Activated CD4-positive, alpha-beta T cell treated with anti-CD3 and anti-CD28 coated beads, Interleukin-2, amount 50 U/mL, for 24 hours (primary cell): ENCODE measurements at places on chromosomes 13 and 19.

DNA sequence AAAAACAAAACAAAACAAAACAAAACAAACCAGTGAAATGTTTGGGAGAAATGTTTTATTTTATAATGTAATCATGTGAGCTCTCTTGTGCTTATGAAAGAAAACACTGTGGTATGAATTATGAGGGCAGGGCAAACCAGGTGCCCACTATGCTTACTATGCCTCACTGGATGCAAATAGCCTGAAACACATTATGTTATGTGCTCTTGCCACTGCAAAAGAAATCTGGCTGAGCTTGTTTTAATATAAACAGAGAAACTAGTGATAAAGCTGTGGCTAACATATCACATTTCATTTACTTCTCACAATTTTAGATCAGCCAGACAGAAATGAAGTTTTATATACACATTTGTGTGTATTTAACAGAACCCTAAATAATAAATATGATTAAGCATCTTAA, 8.7 kb upstream of the NBEA start:
- no peak for DNase-seq

DNA sequence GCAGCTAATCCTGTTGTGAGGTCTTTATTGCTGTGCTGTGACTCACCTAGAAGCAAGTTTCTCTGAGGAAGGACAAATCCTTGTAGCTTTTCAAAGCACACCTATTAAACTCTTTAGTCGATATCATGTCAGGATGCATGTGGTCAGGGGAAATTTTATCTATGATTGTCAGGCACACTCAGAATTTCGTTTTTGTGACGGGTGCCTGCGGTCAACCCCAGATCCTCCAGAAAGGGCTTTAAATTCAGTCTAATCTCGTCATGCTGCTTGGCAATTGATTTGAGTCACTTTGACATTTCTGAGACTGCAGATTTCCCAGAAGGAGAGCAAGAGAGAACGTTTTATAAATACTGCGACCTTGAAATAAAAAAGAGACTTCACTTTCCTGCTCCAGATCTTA, 316.9 kb downstream of the FGF9 start:
- no peak for DNase-seq

DNA sequence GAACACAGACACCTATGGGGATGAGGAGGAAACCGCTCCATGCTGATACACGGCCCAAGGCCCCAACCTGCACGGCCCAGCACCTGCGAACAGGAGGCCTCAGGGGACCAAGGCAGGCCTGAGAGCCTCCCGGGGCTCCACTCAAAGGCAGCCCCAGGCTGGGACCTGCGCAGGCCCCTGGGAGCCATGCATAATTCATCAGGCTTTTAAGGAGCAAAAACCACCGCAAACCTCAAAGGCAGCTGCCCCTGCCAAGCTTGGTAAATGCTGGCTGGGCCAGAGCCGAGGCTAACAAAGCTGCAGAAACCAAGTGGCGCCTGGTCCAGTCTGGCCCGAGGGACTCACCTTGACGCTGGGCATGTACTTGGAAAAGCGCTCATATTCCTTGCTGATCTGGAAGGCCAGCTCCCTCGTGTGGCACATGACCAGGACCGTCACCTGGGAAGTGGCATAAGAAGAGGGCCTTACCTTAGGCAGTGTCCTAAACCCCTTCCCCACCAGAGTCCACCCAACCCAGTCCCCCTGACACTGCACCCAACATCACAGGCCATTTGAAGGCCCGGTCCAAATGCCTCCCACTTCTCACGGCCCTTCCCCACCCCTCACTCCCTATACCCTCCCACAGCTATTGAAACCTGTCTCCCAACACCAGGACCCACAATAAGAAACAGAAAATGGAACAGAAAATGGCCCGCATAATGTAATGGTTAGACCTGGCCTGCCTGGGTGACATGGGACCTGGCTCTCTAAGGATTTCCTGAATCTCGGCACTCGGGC, 7.8 kb downstream of the DDX39A start:
- no peak for DNase-seq

DNA sequence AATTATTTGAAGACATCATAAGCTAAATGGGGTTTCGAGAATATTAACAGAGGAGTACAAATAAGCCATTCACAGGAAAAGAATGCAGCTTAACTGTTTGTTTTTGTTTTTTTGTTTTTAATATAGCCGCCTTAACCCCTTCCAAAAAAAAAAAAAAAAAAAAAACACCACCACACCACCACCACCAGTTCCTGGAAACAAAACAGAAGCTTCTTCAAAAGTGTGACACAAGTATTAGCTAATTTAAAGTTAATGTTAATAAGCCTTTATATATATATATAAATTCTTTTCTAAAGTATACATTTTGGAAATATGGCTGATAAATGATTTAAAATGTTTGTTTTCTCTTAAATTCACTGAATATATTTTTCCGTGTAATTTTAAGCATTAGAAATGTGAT, 1.4 kb downstream of the RAP2A start:
- no peak for DNase-seq

DNA sequence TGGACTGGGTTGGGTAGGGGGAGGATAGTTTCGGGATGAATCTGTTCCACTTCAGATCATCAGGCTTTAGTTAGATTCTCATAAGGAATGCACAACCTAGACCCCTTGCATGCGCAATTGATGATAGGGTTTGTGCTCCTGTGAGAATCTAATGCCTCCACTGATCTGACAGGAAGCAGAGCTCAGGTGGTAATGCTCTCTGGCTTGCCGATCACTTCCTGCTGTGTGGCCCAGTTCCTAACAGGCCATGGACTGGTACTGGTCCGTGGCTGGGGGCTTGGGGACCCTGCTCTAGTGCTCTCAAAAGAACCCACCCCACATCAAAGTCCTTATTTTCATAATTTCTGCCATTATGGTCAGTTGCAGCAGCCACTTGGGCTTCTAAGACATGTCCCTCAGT, 30.1 kb downstream of the DNAJC3 start:
- DNase-seq = no peak

- no peak for DNase-seq
Observed at GRCh38 chr19:51323481-51324166, 12.2 kb downstream of the IGLON5 start.

GRCh38 chr13:26485786-26486185, 71.7 kb upstream of the WASF3 start:
- no peak for DNase-seq

GRCh38 chr19:1289686-1290025, 4.0 kb downstream of the EFNA2 start:
- no peak for DNase-seq

DNA sequence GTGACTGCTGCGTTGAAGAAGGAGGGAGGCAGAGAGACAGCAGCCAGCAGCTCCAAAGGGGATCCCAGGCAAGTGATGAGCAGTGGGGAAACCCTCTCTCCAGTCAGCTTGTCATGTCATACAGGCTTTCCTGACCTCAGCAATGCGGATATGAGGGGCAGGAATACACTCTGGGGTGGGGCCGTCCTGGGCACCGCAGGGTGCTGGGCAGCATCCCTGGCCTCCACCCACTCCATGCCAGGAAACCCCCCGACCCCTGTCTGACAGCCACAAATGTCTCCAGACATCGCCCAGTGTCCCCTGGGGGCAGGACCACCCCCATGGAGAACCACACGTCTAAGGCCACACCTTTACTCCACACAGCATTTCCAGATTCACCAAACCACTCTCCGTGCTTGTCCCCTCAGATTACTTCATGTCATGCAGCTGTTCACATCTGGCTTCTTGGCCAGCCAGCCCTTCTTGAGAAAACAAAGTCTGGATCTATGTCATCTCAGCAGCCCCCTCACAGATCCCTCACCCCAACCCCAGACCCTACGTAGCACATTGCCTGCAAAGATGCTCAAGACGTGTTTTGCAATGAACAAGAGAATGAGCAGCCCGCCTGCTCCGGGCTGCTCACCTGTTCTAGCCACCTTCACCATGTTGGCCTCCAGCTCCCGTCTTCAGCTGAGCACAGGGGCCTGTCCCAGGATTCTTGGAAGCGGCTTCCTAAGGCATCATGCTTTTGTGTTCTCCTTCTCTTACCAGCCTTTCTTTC, 46.5 kb downstream of the RFX2 start:
- DNase-seq = no peak

- DNase-seq = no peak
Observed at GRCh38 chr13:106151056-106151699, 384.3 kb downstream of the EFNB2 start.

- DNase-seq = no peak
Observed at GRCh38 chr19:52653161-52653560, 15.0 kb upstream of the ZNF83 start.

GRCh38 chr19:51709575-51709974, 14.2 kb downstream of the HAS1 start:
- DNase-seq = no peak

DNA sequence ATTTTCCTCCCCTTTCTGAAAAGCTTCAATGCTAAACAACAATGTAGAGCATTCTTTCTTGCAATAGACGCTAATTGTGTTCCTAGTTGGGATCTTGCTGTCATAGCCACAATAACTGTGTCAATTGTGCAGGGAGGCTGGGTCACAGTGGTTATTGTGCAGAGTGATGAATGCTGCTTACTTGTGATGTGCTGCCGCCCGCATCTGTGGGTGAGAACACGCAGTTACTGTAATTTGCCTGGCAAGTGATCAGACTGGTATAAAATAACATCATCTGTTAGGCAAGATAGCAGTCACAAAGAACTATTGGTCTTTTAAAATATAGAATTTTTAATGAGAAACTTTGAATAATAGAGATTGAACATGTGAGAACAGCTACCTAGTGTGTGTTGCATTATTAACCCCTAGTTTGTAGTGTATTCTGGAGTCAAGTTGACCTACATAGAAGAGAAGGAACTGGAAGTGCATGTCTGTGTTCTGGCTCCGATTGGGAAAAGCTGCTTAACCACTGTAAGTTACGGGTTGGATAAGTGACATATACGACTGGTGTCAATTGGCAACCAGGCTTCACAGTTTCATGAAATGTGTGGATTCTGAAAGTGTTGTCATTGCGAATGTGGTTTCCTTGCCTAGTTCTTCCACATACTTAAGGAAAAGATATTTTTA, 43.6 kb downstream of the SLAIN1 start:
- no peak for DNase-seq

- DNase-seq = no peak
Observed at GRCh38 chr13:64441740-64442139, 2788.4 kb downstream of the PCDH9 start.

DNA sequence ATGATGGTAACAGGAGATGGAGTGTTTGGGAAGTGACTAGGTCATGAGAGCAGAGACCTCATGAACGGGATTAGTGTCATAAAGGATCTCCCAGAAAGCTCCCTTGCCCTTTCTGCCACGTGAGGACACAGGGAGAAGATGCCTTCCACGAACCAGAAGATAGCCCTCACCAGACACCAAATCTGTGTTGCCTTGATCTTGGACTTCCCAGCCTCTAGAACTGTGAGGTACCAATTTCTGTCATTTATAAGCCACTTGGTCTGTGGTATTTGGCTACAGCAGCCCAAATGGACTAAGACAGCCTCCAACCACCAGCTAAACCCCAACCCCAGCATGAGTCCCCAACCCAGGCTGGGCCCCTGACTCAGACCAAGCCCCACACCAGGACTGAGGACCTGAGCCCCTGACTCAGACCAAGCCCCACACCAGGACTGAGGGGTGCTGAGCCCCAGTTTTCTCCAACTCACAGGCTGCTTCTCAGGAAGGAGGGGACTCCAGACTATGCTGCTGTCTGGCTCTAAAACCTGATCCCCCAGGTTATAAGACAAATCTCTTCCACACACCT, 54.1 kb downstream of the PTPRS start:
- DNase-seq = no peak

DNA sequence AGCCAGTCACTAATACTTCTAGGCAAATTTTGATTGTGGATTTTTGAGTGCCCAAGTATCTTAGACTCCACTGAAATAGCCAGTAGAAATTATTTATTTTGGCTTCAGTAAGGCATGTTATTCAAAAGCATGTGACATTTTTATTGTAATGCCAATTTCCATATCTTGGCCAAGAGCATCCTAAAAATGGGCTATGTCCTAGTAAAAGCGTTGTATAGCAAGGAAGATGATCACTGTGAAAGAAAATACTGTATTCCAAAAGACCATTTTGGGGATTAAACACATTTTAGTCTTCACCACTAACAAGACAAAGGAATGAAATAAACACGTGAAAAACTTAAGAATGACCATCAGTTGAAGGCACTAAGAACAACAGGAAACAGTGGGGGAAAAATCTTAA, 149.1 kb downstream of the NUFIP1 start:
- DNase-seq = no peak
